ENCODE measurements at places on chromosomes 12 and 14.

GRCh38 chr12:103102225-103102744 lies 144.8 kb downstream of the ASCL1 start:
- DNase-seq, result no peak

- DNase-seq, result no peak
Measured at GRCh38 chr12:26622601-26623000, 210.4 kb downstream of the ITPR2 start.

GRCh38 chr12:69479675-69480074 lies 9.5 kb downstream of the FRS2 start:
- no peak for DNase-seq

DNA sequence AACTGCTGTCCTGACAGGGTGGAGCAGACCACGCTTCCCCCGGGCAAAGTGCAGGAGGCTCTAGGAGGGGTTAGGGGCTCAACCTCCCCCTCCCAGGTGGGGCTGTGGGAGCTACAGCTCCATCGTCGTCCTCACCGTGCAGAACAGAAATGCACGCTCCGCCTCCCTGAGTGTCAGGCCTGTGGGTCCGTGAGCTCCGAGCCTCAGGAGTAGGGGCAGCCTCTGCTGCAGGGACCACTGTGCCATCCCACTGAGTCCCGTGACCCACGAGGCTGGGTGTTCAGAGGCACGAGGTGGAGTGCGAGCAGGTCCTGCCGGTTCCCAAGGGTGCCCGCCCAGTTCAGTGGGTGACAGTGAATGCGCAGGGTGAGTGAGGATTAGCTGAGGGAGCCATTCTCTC lies 48.6 kb downstream of the CACNA1C start:
- no peak for DNase-seq

GRCh38 chr12:127126260-127126628 lies 1140.7 kb upstream of the TMEM132C start:
- DNase-seq, result no peak

Measured in stimulated activated CD8-positive, alpha-beta memory T cell treated with anti-CD3 and anti-CD28 coated beads, Interleukin-7, amount 100 ng/mL, for 1 hour (primary cell).